ENCODE measurements at places on chromosomes 13 and 19. TPM values are rescaled to one million over a fixed set of nuclear protein-coding genes. Genes with fewer than 3 reads are reported as not detected.

CBY2 gene
- not detected for total RNA-seq

FREM2 gene
- total RNA-seq, result not detected

ELANE gene
- total RNA-seq, result not detected

OR7C1 gene
- total RNA-seq, result not detected

F10 gene
- not detected for total RNA-seq

ZSCAN4 gene
- total RNA-seq, result not detected

KIR2DL3 gene
- not detected for total RNA-seq

Data from A549 treated with CpdA at 1 μM for 4 hours (cell line).